Brain microvascular endothelial cell (primary cell): ENCODE measurements at places on chromosomes 12 and 14.
A peak's percentile ranks its signal among the peaks of the same experiment; 100 is the strongest.

GRCh38 chr12:54032627-54033100, at the start of gene HOXC5:
HOXC5 (plus strand) TSS chr12:54033050; CDS start chr12:54033123, 73 bp downstream.
- DNase-seq = peak; percentile 16

DNA sequence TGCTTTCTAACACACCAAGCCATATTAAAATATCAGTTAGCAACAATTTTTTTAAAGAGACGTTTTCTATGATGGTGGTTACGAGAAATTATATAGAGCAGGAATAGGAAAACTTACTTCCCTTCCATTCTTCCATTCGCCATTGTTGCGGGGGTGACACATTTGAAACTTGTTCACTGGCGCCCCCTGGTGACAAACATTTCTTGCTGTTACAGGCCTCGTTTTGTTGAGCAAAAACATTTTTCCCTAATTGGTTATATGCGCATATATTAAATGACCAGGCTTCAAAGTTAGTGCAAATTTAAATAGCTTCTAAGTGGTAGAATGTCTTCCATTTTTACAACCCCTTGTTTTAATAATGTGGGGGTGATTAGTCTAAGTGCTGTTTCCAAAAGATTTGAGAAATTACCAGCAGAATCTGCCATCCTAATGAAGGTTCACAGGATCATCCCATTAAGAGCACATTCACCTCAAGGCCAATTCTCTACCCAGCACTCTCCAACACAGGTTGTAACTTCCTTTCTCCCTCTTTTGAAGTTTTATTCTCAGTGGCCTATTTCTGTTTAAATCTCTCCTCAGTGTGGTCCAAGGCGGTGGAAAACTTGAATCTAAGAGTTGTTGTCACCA, 1124.7 kb downstream of the FLRT2 start:
- DNase-seq = peak; percentile 27

GRCh38 chr14:54567224-54567638, 303 bp downstream of the SAMD4A start:
- DNase-seq = no peak

DNA sequence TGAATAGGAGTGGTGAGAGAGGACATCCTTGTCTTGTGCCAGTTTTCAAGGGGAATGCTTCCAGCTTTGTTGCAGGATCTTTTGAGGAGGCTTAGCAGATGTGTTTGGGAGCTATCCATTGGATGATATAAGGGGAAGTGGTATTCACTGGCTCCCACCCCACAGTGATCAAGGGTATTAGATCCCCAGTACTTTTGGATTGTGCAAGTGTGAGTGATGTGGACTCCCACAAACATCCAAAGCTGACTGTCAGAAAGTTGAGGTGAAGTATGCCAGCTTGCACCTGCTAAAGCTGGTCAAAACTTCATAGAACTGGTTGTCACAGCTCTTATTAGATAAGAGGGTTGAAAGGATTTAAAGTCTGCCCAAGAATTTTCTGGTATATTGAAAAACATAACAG, 110.1 kb upstream of the BTG1 start:
- no peak for DNase-seq

GRCh38 chr14:69666690-69667211, 55.4 kb downstream of the SUSD6 start:
- no peak for DNase-seq

- DNase-seq = no peak
Observed at GRCh38 chr14:86780876-86781510, 1212.0 kb downstream of the GALC start.

DNA sequence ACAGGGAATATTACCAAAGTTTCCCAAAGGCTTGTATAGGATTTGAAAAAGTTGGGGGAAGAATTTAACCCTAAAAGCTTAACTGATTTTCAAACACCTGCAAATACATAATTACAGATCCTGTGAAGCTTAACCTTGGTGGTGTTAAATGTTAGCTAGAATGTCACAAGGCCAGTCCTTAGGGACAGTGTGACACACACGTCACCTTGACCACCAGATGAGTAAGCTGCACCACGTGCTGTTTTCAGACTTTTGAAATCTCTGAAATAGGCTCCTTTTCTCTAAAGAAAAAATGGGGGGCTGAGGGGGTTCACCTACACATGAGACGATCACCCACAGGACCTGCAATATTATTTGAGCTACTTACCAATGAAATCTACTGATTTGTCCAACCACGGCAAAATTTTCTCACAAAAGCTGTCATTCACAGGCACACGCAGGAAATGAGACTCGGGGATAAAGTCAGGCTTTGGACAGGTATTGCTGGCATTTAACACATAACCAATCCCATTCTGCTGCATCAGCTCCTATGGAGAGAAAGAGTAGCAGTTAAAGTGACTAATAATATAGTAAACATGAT, 75.9 kb downstream of the DUSP16 start:
- no peak for DNase-seq

GRCh38 chr14:57491640-57492039, 2.0 kb downstream of the CCDC198 start:
- no peak for DNase-seq

GRCh38 chr14:102574281-102575159, 17.9 kb upstream of the RCOR1 start:
- no peak for DNase-seq

GRCh38 chr12:5073853-5074252, 30.2 kb downstream of the KCNA5 start:
- no peak for DNase-seq

- no peak for DNase-seq
Observed at GRCh38 chr12:29226616-29227015, 77.5 kb downstream of the FAR2 start.

GRCh38 chr12:1529228-1529861, 65.0 kb downstream of the FBXL14 start:
- no peak for DNase-seq

GRCh38 chr14:20424851-20425250, 11.1 kb downstream of the KLHL33 start:
- DNase-seq = no peak

GRCh38 chr14:90061685-90062126, at the start of gene KCNK13:
KCNK13 (plus strand) TSS chr14:90061994; CDS start chr14:90062206, 212 bp downstream.
- no peak for DNase-seq

- DNase-seq = peak; percentile 43
Observed at GRCh38 chr12:85872497-85873091, 1.5 kb upstream of the NTS start.

DNA sequence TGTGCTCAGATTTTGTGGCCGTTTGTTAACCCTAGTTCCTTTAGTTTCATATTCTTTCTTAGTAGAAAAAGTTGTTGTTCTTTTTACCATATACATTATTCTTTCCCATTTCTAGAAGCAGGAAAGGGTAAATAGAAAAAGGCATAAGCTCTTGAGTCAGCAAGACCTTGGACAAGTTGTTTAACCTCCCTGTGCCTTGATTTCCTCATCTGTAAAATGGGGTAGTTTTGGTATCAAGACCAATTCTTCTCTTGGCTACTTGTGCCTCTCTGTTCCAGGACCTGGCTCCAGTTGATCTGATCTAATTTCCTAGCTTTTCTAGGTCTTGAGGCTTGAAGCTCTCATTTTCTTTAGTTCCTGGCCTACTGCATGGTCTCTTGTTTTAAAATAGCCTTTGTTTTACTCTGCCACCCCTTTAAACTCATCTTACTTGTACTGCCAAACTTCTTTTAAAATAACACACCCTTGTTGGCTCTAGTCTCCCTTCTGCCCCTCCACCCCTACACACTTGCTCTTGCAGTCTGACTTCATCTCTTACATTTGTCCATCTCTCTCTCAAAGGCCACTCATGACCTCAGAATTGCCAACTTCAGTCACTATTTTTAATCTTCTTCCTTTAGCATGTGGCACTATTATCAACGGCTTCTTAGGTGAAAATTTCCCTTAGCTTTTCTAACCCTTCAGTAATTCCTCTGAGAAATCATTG, 143.7 kb downstream of the TTLL5 start:
- DNase-seq = no peak
